ENCODE measurements at places on chromosomes 1 and 21.

GRCh38 chr1:105137543-105138457 lies 1388.1 kb downstream of the AMY1C start:
- DNase-seq, result peak; percentile 32

DNA sequence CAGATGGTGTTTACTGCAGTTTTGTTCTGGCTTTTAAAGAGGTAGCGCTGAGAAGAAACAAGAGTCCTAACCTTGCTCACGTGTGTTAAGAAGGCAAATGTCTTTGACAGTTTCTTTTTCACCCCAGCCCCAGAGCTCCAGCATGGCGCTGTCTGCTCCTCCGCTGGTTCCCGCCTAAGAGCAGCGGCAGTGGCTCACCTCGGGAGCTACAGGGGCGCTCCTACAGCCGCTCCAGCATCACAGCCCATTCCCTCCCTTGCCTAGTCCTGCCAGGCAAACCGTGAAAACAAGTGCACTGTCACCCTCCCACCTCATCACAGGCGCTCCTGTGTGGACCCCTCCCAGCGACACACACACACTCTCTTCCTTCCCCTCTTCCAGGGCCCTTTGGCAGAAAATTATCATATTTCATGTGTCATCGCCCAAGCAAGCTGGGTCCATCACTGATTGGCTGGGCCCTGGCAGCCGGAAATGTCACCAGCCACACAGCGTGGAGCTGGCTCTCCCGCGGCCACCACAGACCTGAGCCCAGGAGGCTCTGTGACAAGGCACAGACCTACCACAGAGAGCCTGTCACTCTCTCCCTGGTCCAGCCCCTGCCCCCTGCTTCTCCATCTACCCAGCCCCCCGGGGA lies 1.2 kb upstream of the HIVEP3 start:
- DNase-seq, result peak; percentile 84

- no peak for DNase-seq
Measured at GRCh38 chr21:32426066-32426465, 13.6 kb downstream of the EVA1C start.

- DNase-seq, result no peak
Measured at GRCh38 chr1:19869929-19870328, 12.3 kb upstream of the OTUD3 start.

GRCh38 chr1:55367273-55367672 lies 152.1 kb upstream of the USP24 start:
- no peak for DNase-seq

DNA sequence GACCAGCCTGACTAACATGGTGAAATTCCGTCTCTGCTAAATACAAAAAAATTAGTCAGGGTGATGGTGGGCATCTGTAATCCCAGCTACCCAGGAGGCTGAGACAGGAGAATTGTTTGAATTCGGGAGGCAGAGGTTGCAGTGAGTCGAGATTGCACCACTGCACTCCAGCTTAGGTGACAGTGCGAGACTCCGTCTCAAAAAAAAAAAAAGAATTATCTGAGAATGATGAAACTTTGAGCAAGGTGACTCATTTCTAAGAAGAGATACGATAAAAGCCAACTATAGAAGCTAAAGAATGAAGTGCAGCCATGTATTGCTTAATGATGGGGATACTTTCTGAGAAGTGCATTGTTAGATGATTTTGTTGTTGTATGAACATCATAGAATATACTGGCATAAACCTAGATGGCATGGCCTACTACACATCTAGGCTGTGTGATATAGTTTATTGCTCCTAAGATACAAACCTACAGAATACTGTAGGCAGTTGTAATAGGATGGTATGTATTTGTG lies 64.7 kb downstream of the SNRPE start:
- DNase-seq, result no peak

- DNase-seq, result peak; percentile 85
Measured at GRCh38 chr1:9892563-9893528, 17.2 kb downstream of the CTNNBIP1 start.

- no peak for DNase-seq
Measured at GRCh38 chr1:83129107-83129506, 869.8 kb downstream of the TTLL7 start.

DNA sequence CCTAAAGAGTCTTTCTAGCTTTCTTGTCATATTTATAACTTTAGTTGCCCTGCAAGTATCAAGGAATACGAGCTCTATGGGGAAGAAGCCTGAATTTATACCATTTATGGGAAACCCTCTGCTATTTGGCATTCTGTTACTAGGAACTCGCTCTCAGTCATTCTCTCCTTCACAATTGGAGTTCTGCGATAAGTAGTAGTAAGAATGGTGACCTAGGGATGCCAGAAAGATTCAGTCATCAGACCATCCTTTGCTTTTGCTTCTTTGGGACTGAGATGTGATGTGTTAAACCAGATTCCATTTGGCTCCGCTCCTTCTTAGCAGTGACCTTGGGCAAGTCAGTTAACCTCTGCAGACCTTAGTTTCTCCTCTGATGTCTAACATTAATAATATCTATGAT lies 256.5 kb downstream of the FGGY start:
- DNase-seq, result no peak

- peak; percentile 31 for DNase-seq
Measured at GRCh38 chr1:228647523-228648444, 87.5 kb upstream of the RHOU start.
